ENCODE measurements at places on chromosomes 2 and 18. TPM values are rescaled to one million over a fixed set of nuclear protein-coding genes. Genes with fewer than 3 reads are reported as not detected.

DNA sequence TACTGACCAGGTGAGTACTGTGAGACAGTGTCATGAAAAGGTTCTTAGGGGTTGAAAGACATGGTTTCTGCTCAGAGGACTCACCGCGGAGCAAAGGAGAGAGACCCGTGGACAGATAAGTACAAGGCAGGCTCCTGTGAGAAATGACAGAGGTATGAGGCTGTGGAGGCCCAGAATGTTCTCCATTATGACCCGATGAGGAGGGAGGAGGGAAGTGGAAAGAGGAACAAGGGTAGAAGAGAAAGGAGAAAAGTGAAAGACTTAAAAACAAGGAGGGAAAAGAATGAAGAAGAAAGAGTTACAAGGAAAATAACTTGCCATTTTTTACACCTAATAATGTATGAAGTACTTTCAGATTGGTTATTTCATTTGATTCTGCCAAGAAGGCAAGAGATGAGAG is 29.8 kb downstream of the MAPRE3 start:
- no peak overlapping the region for H3K27ac ChIP-seq
- H3K4me3 ChIP-seq, result no peak overlapping the region
- no peaks in the 10 kb centered on the region for H3K36me3 ChIP-seq
- DNase-seq, result no peak
- H3K27me3 ChIP-seq, result peaks cover 10% of the 10 kb centered on the region
- no peaks in the 10 kb centered on the region for H3K4me1 ChIP-seq

GRCh38 chr2:11157731-11158130 is 2.5 kb downstream of the SLC66A3 start:
- H3K27ac ChIP-seq, result no peak overlapping the region
- H3K4me3 ChIP-seq, result no peak overlapping the region
- DNase-seq, result no peak
- H3K4me1 ChIP-seq, result peaks cover 32% of the 10 kb centered on the region
- peaks cover 2% of the 10 kb centered on the region for H3K36me3 ChIP-seq
- no peaks in the 10 kb centered on the region for H3K27me3 ChIP-seq

GRCh38 chr2:21346984-21347383 is 223.2 kb downstream of the TDRD15 start:
- no peaks in the 10 kb centered on the region for H3K36me3 ChIP-seq
- H3K27me3 ChIP-seq, result no peaks in the 10 kb centered on the region
- no peaks in the 10 kb centered on the region for H3K4me1 ChIP-seq
- no peak for DNase-seq
- H3K27ac ChIP-seq, result no peak overlapping the region
- no peak overlapping the region for H3K4me3 ChIP-seq

DYNAP gene
- total RNA-seq, result not detected

- no peak overlapping the region for H3K4me3 ChIP-seq
- H3K27me3 ChIP-seq, result peaks cover 3% of the 10 kb centered on the region
- H3K4me1 ChIP-seq, result peaks cover 3% of the 10 kb centered on the region
- no peaks in the 10 kb centered on the region for H3K36me3 ChIP-seq
Measured at GRCh38 chr2:31387850-31388249, 26.7 kb downstream of the XDH start.

- no peak overlapping the region for H3K27ac ChIP-seq
Measured at GRCh38 chr2:196849895-196850294, 40.7 kb upstream of the C2orf66 start.

DOK6 gene
- total RNA-seq, result not detected

DNA sequence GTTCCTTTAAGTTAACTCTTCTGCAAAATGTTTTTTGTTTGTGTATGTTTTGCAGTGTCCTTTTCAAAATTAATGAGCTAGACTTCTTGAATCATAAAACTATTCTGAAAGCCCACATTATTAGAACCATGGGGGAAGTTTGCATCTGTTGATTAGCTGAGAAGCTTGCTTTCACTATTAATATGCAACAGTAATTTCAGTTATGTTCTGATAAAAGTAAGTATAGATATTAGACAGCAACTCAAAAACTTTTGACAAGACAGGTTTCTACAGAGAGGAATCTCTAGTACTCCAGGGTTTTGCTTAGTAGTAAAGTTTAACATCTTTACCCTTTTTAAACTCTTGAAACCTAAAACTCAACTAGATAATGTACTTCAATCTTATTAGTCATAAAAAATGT is 147.8 kb downstream of the UBE2E3 start:
- no peak for DNase-seq
- H3K27me3 ChIP-seq, result no peaks in the 10 kb centered on the region
- peak overlapping the region; percentile 22 for H3K4me3 ChIP-seq
- peaks cover 27% of the 10 kb centered on the region for H3K36me3 ChIP-seq
- H3K27ac ChIP-seq, result peak overlapping the region; percentile 85
- peaks cover 69% of the 10 kb centered on the region for H3K4me1 ChIP-seq

AP1S3 gene
- 2.5 TPM for total RNA-seq

GRCh38 chr2:105697781-105698449 is 46.8 kb upstream of the NCK2 start:
- no peak overlapping the region for H3K27ac ChIP-seq
- H3K36me3 ChIP-seq, result no peaks in the 10 kb centered on the region
- H3K4me3 ChIP-seq, result no peak overlapping the region
- no peaks in the 10 kb centered on the region for H3K27me3 ChIP-seq
- no peak for DNase-seq

GRCh38 chr18:62066102-62066818 is 120.6 kb downstream of the PIGN start:
- peaks cover 35% of the 10 kb centered on the region for H3K36me3 ChIP-seq
- H3K27me3 ChIP-seq, result no peaks in the 10 kb centered on the region
- DNase-seq, result no peak
- H3K4me3 ChIP-seq, result no peak overlapping the region
- no peaks in the 10 kb centered on the region for H3K4me1 ChIP-seq

DNA sequence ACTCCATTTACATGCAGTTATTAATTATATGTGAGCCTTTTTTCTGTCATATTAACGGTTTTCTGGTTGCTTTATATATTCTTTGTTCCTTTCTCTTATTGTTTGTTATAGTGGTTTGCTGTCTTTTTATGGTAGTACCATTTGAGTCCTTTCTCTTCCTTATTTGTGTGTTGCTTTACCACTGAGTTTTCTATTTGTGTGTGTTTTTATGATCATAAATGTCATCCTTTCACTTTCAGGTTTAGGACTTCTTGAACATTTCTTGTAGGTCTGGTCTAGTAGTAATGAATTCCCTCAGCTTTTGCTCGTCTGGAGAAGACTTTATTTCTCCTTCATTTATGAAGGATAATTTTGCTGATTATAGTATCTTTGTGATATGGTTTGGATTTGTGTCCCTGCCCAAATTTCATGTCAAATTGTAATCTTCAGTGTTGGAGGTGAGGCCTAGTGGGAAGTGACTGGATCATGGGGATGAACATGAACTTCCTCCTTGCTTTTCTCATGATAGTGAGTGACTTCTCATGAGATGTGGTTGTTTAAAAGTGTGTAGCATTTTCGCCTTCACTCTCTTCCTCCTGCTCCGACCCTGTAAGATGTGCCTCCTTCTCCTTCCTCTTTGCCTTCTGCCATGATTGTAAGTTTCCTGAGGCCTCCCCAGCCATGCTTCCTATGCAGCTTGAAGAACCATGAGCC is 11.5 kb downstream of the GCC2 start:
- H3K27ac ChIP-seq, result peak overlapping the region; percentile 66
- DNase-seq, result no peak
- peaks cover 57% of the 10 kb centered on the region for H3K36me3 ChIP-seq
- H3K4me3 ChIP-seq, result peak overlapping the region; percentile 9
- H3K4me1 ChIP-seq, result peaks cover 72% of the 10 kb centered on the region

DNA sequence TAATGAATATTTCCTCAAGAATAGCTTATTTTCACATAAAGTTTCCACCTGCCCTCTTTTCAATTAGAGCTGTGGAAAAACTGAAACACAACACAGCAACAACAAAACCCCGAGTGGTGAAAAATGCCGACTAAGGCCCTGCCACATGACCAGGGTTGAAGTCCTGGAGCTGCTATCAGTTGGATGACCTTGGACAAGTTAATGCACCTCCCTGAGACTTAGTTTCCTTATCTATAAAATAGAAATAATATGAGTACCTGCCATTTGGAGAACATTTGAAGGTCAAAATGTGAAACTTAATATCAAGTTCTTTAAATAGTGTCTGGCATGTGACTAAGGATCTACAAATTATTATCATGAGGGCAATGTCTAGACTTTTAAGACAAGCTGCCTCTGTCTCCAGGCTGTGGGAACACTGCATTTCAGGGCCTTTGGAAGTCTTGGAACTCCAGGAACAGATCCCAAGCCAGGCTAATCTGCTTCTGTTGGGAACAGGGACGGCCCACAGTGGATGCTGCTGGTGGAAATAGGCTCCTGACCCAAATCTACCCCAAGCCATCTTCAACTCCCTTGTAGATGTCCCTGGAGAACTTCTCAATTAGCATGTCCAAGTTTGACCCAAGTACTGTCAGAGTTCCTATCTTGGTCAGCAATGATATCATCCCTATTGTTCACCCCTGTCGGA is 42.0 kb upstream of the TRIB2 start:
- no peak overlapping the region for H3K4me3 ChIP-seq
- no peaks in the 10 kb centered on the region for H3K4me1 ChIP-seq
- H3K27ac ChIP-seq, result no peak overlapping the region
- no peaks in the 10 kb centered on the region for H3K27me3 ChIP-seq

GRCh38 chr18:51654488-51655326 is 457.2 kb upstream of the MEX3C start:
- H3K4me3 ChIP-seq, result no peak overlapping the region
- H3K27me3 ChIP-seq, result peaks cover 13% of the 10 kb centered on the region
- no peaks in the 10 kb centered on the region for H3K36me3 ChIP-seq

- no peak overlapping the region for H3K27ac ChIP-seq
- no peaks in the 10 kb centered on the region for H3K4me1 ChIP-seq
- no peaks in the 10 kb centered on the region for H3K27me3 ChIP-seq
- H3K36me3 ChIP-seq, result no peaks in the 10 kb centered on the region
- H3K4me3 ChIP-seq, result no peak overlapping the region
Measured at GRCh38 chr2:159968279-159968900, 94.0 kb downstream of the PLA2R1 start.

GRCh38 chr2:186349508-186349907 is 136.6 kb upstream of the ZC3H15 start:
- no peak overlapping the region for H3K4me3 ChIP-seq
- no peak overlapping the region for H3K27ac ChIP-seq
- peaks cover 37% of the 10 kb centered on the region for H3K36me3 ChIP-seq
- no peaks in the 10 kb centered on the region for H3K27me3 ChIP-seq

DNA sequence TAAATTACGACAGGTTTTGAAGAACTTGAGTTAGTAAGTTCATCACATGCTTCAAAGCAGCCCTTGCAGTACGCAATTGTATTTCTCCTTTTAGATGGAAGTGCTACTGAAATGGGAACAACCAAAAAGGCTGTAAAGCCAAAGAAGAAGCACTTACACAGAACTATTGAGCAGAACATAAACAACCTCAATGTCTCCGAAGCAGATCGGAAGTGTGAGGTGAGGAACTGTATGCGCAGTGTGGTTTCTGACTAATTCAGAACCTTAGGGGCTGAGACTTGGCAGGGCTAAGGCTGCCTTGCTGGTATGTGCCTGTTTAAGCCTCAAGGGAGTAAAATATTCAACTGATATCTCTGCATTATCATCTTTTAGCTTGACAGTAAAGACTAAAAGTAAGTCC is 8.4 kb downstream of the NCAPH start:
- peak overlapping the region; percentile 38 for H3K27ac ChIP-seq
- no peaks in the 10 kb centered on the region for H3K27me3 ChIP-seq
- H3K4me1 ChIP-seq, result peaks cover 42% of the 10 kb centered on the region
- DNase-seq, result peak; percentile 22

CCDC178 gene
- not detected for total RNA-seq

- no peaks in the 10 kb centered on the region for H3K27me3 ChIP-seq
- no peak overlapping the region for H3K4me3 ChIP-seq
- DNase-seq, result no peak
- H3K27ac ChIP-seq, result peak overlapping the region; percentile 23
- peaks cover 35% of the 10 kb centered on the region for H3K4me1 ChIP-seq
Measured at GRCh38 chr2:231717281-231718171, 9.2 kb downstream of the PTMA start.

KCNIP3 gene
- total RNA-seq, result not detected

DNA sequence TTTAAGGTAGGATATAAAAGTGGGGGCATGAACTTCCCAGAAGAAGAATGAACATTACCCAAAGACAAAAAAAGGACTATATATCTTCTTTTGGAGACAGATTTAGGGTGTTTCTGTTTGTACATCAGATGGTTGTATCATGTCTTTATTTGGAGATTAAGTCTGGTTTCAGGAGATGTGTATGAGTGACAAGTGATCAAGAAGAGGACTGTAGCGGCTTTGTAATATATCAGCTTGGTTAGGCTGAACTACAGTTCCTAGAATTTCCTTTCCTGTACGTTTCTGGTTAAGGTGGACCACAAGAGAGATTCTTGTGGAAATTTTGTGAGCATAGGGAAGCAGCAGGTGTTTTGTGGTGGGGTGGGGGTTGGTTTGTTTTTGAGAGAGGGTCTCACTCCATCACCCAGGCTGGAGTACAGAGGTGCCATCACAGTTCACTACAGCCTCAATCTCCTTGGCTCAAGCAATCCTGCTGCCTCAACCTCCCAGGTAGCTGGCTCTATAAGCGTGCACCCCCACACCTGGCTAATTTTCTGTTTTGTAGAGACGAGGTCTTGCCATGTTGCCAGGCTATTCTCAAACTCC is 287.1 kb upstream of the MGAT5 start:
- no peak overlapping the region for H3K4me3 ChIP-seq
- peaks cover 20% of the 10 kb centered on the region for H3K27me3 ChIP-seq
- peaks cover 3% of the 10 kb centered on the region for H3K4me1 ChIP-seq

COBLL1 gene
- total RNA-seq, result 4.2 TPM

D2HGDH gene
- total RNA-seq, result 47.6 TPM

DNA sequence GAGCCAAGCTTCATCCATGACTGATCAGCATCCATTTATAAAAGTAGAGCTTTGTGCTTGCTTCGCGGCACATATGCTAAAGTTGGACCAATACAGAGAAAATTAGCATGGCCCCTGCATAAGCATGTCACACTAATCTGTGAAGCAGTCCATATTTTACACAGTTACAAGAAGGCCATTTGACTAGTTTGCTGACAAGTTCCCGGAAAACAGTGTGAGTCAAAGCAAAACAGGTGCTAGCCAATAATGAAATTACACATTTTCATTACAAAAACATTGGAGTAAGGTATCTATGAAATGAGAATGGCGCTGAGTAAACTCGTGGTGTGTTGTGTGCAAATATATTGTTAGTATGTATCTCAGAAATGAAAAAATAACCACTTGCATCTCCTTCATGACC is 4.7 kb downstream of the ANKRD62 start:
- H3K36me3 ChIP-seq, result no peaks in the 10 kb centered on the region
- DNase-seq, result no peak
- H3K4me3 ChIP-seq, result no peak overlapping the region
- H3K27me3 ChIP-seq, result peaks cover 6% of the 10 kb centered on the region
- H3K27ac ChIP-seq, result no peak overlapping the region
- no peaks in the 10 kb centered on the region for H3K4me1 ChIP-seq

MROH2A gene
- not detected for total RNA-seq

DNA sequence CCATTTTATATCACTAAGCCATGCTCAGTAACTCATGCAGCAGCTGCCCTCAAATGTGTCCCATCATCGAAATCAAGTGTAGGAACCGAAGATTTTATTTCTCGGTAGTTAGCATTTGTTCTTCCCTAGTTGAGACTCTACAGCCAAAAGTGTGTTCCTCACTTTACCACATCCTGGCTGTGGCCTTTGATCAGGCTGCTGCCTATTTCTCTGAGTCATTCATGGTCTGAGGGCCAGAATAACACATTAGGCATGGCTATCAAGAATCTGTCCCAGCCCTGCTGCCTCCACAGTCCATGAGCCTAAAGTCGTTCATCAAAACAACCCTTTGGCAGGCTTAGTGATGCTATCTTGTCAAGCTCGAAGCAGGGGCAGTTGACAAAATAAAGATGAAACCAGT is 300.1 kb downstream of the TDRD15 start:
- H3K36me3 ChIP-seq, result no peaks in the 10 kb centered on the region
- H3K4me1 ChIP-seq, result no peaks in the 10 kb centered on the region
- DNase-seq, result no peak
- no peak overlapping the region for H3K4me3 ChIP-seq
- peaks cover 9% of the 10 kb centered on the region for H3K27me3 ChIP-seq

- peaks cover 4% of the 10 kb centered on the region for H3K27me3 ChIP-seq
- no peak overlapping the region for H3K4me3 ChIP-seq
- no peaks in the 10 kb centered on the region for H3K36me3 ChIP-seq
Measured at GRCh38 chr2:18435426-18436037, 124.9 kb downstream of the RDH14 start.
